ENCODE measurements at places on chromosomes 1 and 21.

DNA sequence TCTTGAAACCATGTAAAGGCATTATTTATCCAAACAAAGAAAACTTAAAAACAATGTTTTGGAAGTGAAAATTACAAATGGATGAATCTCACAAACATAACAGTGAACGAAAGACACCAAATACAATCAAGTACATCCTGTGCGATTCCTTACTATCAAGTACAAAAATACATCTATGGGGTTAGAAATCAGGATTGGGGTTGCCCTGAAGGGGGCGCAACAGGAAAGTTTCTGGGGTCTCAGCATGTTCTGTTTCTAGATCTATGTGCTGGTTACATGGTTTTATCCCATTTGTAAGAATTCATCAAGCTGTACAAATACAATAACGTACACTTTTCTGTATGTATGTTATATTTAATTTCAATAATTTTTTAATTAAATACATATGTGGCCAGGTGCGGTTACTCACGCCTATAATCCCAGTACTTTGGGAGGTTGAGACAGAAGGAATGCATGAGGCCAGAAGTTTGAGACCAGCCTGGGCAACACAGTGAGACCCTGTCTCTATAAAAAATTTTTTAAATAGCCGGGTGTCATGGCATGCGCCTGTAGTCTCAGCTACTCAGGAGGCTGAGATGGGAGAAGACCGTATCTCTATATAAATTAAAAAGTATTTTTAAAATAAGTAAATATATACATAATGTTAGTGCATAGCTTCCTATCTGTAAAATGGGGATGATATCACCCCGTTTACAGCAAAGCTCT, 121.5 kb upstream of the SOD1 start:
- DNase-seq = no peak

DNA sequence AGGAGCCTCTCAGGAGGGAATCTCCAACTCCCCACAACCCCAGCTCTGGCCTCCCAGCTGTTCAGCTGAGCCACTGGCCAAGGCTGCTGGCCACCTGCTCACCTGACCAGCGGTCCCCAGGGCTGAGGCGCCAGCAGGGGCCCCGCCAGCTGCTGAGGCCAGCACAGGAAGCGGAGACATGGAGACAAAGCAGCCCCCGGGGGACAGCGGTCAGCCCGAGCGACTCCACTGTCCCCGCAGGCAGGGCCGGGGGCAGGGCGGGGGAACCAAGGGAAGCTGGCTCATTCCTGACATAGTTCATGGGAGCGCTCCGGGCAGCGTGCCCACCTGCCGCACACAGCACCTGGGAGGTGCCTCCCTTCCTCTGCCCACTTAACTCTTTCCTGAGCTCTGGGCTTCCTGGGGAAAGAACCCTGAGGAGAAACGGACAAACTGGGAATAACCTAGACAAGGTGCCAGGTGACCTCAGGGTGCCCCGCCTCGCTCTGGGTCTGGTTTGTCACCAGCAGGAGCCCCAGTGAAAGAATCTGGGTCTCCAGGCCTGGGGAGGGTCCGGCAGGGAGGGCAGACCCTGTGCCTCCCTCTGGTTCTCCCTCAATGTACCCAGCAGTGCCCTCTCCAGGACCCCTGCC, 10.7 kb downstream of the EPHA2 start:
- peak; percentile 70 for DNase-seq

DNA sequence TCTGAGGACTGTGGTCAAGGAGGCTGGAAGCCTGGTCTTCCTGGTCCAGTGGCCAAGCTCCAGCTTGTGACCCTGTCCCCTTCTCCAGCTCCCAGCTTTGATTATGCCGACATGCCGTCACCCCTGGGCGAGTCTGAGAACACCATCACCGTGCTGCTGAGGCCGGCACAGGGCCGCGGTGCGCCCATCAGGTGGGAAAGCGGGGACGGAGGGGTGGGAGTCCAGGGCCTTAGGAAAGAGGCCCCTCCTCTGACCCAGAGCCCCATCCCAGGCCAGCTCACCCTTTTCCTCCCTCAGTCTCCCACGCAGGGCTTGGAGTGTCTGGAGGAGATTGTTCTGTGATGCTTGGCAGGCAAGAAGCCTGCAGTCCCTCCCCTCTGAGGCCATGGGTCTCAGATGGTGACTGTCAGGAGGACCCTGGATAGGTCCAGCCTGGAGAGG, 43.6 kb downstream of the PTPRU start:
- no peak for DNase-seq

GRCh38 chr1:236677641-236678235, 8.6 kb upstream of the ACTN2 start:
- DNase-seq = no peak

GRCh38 chr1:99534638-99534930, 111.3 kb upstream of the PALMD start:
- no peak for DNase-seq

- peak; percentile 84 for DNase-seq
Measured at GRCh38 chr1:152869808-152870419, 8.2 kb upstream of the SMCP start.

GRCh38 chr1:151968058-151968457, 25.6 kb downstream of the S100A10 start:
- peak; percentile 44 for DNase-seq

DNA sequence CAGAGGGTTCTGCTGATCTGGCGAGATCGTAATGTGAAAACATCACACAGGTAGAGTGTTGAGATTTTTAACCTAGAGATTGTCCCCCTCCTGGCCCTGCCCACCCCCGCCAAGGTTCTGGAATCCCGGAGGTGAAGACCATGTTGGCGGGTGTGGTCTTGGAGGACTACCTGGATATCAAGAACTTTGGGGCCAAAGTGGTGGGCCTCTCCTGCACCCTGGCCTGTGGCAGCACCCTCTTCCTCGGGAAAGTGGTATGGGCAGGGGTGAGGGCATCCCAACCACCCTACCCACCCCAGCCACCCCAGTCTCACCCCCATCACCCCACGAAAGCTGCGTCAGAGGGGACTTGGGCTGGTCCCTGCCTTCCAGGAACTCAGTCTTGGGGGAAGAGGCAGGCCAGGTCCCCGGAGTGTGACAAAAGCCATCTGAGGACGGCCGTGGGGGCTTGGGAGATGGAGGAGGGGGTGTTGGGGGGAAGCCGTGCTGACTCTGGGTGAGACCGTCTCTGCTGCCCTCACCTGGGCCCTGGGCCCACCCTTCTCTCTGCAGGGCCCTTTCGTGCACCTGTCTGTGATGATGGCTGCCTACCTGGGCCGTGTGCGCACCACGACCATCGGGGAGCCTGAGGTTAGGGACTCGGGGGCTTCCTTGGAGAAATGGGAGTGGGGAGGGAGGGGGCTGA, 4.4 kb downstream of the CLCNKB start:
- DNase-seq = no peak

GRCh38 chr21:45319461-45320211, 31.9 kb upstream of the POFUT2 start:
- DNase-seq = peak; percentile 85

DNA sequence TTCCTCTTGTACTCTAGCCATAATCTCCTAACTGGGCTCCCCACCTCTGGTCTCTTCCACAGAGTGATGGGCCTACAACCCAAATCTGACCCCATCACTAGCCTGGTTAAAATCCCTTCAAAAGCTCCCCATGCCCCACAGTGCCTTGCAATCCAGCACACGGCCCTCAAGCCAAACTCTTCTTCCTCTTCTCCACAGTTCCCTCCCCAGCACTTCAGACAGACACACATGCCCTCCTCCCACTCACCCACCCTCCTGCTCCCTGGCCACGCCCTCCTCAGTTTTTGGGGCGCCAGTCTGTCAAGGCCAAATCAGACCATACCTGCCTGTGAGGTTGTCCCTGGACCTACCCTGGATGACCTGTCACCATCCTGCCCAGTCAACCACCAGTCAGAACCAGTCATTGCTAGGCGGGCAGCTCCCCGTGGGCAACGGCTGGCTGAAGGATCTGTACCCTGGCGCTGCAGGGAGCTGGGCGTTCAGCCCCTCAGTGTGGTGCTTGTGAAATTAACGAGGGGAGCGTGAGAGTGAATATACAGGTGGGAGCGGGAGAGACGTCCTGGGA, 753 bp downstream of the C1orf210 start:
- no peak for DNase-seq

DNA sequence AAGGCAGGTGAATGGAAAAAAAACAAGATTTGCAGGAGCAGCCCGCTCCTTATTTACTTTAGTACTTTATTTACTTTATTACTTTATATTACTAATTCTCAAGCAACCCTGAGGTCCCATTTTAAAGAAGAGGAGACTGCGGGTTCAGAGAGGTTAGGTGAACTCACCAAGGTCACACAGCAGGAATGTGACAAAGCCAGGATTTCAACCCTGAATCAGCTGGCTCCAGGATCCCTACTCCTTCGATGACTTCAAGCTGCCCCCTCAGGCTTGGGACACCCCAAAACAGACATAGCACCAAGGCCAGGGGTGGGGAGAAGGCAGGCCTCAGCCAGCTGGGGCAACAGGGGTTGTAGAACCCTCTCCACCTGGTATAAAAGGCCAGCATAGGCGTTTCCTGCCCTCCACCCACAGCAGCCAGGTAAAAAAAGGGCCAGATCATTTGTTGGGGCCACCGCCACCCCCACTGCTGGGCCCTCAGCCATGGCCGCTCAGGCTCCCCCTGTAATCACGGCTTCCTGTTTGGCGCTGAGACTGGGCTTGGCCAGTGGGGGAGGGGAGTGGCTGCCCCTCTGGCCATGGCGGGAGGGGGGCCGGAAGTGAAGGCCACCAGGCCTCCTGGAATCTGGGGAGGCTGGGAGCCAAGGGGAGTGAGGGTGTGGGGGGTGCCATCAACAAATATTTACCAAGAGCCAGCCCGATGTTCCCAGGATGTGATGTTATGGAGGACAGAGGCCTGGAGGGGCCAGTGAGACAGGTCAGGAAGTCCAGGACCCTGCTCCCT, 6.6 kb downstream of the SDC3 start:
- no peak for DNase-seq

GRCh38 chr1:233549917-233550316, 64.0 kb upstream of the KCNK1 start:
- DNase-seq = no peak

GRCh38 chr1:14787604-14788003, 189.1 kb downstream of the KAZN start:
- no peak for DNase-seq

DNA sequence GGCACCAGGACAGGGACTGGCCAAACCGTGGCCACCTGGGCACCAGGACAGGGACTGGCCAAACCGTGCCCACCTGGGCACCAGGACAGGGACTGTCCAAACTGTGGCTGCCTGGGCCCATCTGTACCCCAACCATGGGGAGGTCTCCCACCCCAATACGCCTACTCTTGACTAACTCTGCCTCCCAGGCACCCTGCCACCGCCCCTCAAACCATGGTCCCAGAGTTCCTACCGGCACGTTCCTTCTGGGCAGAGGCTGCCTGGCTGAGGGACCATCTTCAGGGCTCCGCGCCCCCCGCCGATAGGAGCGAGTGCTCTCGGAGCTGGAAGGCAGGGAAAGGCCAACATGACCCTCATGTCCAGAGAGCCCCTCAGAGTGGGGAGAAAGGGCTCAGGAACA, 6.3 kb upstream of the TCEA3 start:
- DNase-seq = no peak

DNA sequence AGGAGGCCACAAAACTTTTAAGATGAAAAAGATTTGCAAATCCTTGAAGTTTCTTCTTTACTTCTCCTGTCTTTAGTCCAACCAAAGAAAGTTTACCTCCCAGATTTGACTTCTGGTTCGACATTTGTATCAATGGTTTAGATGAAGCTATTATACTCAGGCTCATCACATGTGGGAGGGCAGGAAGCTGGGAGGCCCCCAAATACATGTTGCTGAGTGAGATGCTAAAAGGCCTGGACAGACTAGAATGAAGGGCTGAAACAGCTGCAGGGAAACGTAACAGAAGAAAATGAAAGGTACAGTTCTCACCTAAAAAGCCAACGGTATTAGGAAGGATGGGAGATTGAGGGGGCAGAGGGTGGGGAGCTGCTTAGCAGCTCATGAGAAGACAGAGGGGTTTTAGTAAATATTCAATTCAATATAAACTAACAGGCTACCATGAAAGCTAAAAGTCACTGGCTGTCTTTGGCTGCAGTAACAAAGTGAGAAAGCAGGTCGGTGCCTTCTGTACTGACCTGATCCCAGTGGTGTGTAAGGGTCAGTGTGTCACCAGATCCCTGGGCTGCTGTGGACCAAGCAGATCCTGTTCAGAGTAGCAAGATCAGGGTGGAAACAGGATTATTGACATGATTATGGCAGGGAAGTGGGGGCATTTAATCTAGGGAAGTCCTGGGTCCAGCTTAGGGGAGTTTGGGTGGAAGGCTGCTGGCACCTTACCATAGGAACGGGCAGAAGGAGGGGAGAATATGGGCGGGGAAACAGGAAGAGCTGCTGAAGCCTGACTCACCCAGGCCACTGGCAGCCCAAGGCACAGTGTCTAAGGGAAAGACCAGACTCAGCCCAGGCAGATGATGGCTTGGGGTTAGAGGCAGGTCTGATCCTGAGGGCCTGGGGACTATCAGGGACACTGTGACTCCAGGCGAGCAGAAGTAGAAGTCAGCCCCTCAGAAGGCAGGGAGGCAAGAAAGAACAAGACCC, 60.4 kb downstream of the KCNN3 start:
- DNase-seq = peak; percentile 82

GRCh38 chr1:48082271-48082962, 85.2 kb upstream of the TRABD2B start:
- DNase-seq = no peak

DNA sequence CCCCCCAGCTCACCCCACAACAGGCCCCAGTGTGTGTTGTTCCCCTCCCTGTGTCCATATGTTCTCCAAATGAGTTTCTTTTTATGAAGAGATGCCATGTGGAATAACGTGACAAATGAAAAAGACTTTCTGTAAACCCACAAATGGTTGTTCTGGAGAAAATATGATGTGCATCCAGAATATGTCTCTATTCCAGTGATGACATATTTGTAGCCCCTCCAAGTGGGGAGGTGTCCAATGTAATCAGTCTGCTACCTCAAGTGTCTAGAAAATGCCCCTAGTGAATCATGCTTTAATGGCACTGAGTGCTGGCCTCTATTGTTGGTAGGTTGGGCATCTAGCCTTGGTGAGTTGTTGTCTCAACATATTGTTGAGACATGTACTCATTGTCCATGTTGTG, 179.6 kb downstream of the KCNK2 start:
- no peak for DNase-seq

- DNase-seq = no peak
Measured at GRCh38 chr1:186104459-186104858, 270.6 kb downstream of the TPR start.

- DNase-seq = peak; percentile 29
Measured at GRCh38 chr1:165381745-165382505, 25.4 kb upstream of the LMX1A start.

GRCh38 chr1:58857680-58858673, 74.1 kb upstream of the JUN start:
- DNase-seq = no peak

- no peak for DNase-seq
Measured at GRCh38 chr1:68233202-68233601, 879 bp upstream of the WLS start.

- DNase-seq = no peak
Measured at GRCh38 chr1:180951186-180951745, 38.6 kb downstream of the KIAA1614 start.

GRCh38 chr1:184911103-184911745, 63.1 kb downstream of the NIBAN1 start:
- DNase-seq = no peak

GRCh38 chr1:186887203-186887602, 58.5 kb downstream of the PLA2G4A start:
- no peak for DNase-seq
